ENCODE measurements at places on chromosomes 11 and 22.
A peak's percentile ranks its signal among the peaks of the same experiment; 100 is the strongest.

DNA sequence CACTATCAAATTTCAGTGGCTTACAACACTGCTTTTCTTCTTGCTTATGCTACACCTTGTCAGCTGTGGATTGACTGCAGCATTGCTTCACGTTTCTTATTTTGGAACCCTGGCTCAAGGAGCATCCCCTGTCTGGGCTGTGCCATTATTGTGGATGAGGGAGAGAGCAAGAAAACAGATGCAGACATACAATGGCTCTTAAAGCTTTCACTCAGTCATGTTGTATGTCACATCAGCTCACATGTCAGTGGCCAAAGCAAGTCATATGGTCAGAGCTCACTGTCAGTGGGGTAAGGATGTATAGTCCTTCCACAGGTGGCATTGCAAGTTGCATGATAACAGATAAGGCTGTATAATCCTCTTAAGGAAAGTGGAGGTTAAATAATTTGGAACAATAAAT is 10.0 kb downstream of the ARHGEF12 start:
- no peak for DNase-seq

DNA sequence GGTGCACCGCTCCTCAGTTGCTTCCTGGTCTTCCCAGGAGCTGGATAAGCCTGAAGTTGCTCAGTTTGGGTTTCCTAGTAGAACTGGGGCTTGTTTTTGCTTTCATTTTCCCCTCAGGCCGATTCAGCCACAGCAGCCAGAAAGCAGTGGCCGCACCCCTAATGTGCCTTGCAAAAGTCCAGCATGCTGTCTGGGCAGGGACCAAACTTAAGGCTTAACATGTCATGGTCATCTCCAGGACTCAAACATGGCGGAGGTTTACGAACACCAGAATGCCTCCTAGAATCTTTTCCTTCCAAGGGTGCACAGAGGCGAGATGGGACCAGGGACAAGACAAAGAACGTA is 2.5 kb downstream of the GNG3 start:
- no peak for DNase-seq

DNA sequence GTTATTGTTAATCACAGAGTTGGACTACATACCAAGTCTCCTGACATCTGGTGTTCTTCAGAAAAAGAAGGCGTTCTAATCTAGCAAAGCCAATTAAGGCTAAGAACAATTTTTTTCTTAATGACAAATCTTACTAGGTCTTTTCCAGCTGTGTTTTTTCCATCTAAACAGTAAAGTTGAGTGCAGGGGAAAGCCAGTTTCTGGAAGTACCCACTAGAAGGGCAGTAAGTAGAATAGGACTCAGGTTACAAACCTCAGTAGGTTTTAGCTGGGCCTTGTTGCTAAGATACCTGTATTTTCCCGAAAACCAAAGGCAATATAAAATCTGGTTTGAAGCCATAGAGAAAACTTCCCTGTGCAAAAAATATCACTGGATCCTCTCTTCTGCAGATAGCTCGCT is 351.9 kb downstream of the ETS1 start:
- no peak for DNase-seq

DNA sequence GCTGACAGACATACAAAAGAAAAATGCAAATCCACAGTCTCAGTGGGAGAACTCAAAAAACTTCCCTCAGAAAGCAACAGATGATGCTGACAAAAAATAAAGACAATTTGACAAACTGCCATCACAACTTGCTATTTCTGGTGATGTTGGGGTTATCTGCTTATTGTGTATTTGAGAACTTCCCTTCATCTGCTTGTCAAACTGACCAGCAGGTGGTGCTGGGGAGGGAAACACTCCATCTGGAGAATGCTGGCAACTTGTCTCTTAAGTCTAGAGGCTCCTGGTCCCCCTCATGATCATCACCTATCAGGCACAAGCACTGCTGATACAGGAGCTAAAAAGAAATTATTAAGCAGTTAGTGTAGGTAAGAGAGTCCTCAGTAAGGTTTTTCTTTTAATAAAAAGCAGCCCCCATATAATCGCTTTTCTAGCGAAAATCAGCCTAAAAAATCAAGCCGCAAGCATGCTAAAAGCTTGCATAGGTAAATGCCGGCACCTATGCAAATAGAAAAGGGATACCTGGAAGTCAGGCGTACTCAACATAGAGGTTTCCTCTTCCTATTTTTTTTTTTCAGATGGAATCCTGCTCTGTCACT is 9.8 kb upstream of the FAM111B start:
- DNase-seq = peak; percentile 53

DNA sequence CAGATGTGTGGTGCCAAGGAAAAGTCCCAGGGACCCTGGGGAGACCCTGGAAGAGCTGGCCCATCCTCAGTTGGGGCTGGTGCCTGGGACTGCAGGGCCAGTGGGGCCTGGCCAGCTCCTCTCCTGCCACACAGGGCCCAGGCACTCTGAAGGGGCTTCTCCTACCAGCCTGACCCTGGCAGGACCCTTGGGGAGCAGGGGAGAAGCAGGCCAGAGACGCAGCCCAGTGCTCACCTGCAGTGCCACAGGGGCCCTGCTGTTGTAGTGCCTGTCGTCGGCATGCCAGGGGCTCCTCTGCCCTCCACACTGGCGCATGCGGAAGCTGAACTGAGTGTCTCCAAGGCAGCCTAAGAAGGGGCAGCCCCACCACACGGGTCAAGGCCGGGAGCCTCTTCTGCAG is 9.1 kb downstream of the DENND6B start:
- peak; percentile 14 for DNase-seq

GRCh38 chr11:96964661-96965060 is 574.8 kb downstream of the JRKL start:
- no peak for DNase-seq

DNA sequence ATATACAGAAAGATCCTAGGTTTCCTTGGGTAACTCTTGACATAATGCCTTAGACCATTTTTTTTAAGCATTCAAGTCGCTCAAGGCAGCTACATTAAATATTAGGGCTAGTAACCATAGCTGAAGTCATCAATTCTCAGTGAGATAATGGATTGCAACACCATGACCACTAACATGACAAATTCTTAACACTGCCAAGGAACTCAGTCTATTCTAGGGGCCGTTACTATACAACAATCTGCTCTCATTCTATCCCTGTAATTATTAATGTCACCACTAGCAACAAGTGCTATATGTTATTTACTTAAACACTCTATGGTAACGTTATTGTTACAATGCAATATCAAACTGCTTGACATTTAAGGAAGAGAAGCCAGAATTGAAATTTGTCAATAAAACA is 3.2 kb upstream of the STK33 start:
- no peak for DNase-seq

DNA sequence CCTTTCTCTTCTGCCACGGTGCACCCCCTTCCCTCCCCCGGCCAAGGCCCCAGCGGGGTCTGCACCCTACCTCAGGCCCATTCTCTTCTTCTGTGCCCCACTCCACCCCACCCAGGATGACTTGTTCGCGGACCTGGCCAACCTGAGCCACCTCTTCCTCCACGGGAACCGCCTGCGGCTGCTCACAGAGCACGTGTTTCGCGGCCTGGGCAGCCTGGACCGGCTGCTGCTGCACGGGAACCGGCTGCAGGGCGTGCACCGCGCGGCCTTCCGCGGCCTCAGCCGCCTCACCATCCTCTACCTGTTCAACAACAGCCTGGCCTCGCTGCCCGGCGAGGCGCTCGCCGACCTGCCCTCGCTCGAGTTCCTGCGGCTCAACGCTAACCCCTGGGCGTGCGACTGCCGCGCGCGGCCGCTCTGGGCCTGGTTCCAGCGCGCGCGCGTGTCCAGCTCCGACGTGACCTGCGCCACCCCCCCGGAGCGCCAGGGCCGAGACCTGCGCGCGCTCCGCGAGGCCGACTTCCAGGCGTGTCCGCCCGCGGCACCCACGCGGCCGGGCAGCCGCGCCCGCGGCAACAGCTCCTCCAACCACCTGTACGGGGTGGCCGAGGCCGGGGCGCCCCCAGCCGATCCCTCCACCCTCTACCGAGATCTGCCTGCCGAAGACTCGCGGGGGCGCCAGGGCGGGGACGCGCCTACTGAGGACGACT is 15.9 kb downstream of the RTN4RL2 start:
- peak; percentile 35 for DNase-seq

DNA sequence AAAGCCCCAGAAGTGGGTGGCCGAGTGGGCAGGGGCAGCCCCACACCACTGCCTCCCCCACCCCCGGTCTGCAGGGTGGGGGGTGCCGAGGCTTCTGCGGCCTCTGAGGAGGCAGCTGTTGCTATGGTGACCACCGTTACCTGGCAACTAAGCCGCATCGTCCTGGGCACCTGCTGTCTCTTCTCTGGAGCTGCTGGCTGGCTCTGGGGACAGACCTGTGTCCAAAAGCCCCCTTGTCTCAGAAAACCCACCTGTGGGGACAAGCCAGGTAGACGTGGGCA is 79.9 kb upstream of the PRR5 start:
- no peak for DNase-seq

- no peak for DNase-seq
Measured at GRCh38 chr11:121611242-121611641, 158.5 kb upstream of the SORL1-AS1 start.

GRCh38 chr22:44244265-44244822 is 63.6 kb downstream of the PARVG start:
- no peak for DNase-seq

GRCh38 chr11:43537833-43538615 is 142.5 kb upstream of the HSD17B12 start:
- DNase-seq = no peak

- DNase-seq = no peak
Measured at GRCh38 chr11:35009191-35009943, 92.9 kb downstream of the PDHX start.

DNA sequence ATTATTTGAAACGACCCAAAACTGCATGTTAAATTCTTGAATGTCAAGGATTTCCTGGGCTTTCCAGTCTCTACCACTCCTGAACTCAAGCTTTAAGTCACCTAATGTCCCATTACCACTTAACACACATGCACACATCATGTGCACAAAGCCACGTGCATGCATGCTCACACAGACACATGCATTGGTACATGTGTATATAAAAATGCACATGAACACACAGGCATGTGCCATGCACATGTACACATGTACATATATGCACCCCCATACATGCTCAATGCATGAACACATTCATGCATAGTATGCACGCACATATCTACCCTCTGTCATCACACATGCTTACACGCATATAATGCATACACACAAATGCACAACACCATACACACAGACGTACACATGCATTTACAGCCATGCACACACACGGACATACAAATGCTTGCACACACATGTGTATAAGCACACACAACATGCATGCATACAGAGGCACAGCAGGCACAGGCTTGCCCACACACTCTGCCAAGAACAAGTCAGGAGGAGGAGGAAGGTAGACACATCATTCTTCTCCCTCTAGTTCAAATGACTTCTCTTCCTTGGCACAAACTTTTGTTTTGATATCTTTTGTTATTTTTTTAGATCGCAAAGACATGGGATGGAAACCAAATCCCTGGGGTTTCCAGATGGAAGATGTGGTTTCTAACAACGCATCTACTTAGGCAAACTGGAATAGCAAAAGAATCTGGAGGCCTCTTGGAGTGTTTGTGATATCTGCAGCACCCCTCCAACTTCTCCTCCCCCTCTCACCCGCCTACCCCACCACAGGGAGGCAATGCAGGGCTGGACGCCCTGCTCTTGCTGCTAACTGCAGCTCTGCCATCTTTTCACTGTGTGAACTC is 24.6 kb downstream of the RASD2 start:
- no peak for DNase-seq

DNA sequence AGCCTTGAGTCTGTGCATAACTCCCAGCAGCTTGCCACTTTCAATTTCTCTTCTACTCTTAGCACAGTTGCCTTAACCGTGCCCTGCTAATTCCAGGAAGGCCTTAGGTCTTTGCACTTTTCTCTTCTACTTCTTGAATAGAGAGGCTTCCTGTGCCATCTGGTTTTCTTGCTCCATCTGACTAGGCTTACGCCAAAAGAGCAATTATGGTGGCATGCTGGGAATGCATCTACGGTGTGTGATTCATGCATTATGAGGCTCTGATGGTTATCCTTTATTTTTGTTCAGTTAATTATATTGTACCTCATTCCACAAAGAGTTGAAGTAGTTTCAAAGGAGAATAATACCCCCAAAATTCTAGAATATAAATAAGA is 29.4 kb downstream of the SIK2 start:
- no peak for DNase-seq

GRCh38 chr11:46387919-46388618 is 3.5 kb downstream of the CHRM4 start:
- DNase-seq = peak; percentile 32

- no peak for DNase-seq
Measured at GRCh38 chr11:67054836-67055523, 1.7 kb upstream of the RHOD start.

GRCh38 chr22:35462498-35463230 is 62.7 kb downstream of the MCM5 start:
- DNase-seq = no peak

DNA sequence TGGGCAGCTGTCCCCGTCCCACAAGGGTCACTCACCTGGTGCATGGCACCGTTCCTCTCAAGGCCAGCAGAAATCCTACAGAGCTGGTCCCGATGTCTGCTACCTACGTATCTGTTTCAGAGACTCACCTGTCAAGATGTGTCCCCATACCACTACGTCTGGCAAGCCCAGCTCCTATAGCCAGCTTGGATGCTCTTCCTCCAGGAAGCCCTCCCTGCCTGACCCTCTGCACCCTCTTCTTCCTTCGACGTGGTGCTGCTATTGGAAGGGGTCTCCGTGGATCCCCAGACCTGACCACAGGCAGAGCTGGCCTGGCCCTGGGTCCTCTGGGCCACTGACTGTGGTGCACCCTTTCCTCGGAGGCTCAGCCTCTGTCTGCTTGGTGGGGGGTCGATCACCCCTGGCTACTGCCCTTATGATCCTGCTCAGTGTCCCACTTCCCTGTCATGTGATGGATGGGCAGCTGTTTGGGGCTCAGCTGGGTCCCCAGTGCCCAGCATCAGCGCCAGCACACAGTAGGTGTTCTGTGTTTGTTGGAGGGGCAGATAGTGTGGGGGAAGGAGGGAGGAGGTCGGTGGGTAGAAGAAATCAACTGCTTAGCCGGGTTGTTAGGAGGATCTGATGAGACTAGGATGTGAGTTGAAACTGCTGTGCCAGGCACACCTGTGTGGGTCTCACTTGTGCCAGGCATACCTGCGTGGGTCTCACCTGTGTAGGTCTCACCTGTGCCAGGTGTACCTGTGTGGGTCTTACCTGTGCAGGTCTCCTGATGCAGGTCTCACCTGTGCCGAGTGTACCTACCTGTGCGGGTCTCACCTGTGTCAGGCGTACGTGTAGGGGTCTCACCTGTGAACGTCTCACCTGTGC is 21.7 kb upstream of the ARHGAP8 start:
- DNase-seq = no peak

- no peak for DNase-seq
Measured at GRCh38 chr11:73784080-73784634, 3.5 kb upstream of the MRPL48 start.

- peak; percentile 63 for DNase-seq
Measured at GRCh38 chr11:85826116-85826855, 15.3 kb upstream of the SYTL2 start.

DNA sequence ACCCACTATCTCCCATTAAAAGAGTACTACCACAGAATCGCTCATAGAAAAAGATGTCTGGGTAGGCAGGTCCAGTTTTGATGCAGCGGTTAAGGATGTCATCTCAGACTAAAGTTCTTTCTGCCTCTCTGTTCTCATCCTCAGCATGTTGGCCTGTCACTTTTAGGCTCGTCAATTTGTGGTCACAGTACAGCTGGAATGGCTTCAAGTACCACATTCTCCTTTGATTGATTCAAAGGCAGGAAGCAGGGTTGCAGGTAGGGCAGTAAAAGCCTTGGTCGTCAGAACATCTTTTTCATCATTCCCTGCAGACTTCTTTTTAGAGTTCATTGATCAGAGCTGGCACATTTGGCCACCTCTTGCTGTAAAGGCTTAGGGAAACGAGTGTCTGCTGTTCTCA is 28.7 kb downstream of the SDHD start:
- no peak for DNase-seq

Measured in right hindlimb (tissue), 1 donor.